Stimulated activated CD4-positive, alpha-beta T cell treated with anti-CD3 and anti-CD28 coated beads, TNF-alpha, amount 100 ng/mL, for 24 hours (primary cell): ENCODE measurements at places on chromosomes 6 and 20.

- no peak for DNase-seq
Measured at GRCh38 chr20:12014736-12015135, 97.0 kb downstream of the BTBD3 start.

DNA sequence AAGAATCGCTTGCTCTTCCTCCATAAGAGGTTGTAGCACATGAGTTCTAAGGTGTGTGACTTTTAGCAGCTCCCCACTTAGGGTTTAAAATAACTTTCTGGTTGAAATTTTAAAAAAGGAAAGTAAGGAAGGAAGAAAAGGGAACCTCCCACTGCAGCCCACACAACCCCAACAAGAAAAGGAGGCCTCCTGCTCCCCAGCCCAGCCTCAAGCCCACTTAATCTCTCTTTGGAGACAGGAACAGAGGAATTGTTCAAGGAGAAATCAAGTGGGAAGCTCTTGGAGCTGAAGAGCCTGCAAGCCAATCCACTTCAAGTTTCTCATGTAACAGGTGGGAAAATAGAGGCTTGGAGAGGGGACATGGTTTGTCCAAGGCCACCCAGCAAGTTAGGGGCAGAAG, 39.1 kb upstream of the PREX1 start:
- no peak for DNase-seq

GRCh38 chr6:12504325-12504966, 212.1 kb upstream of the PHACTR1 start:
- DNase-seq, result no peak

GRCh38 chr6:113481458-113481857, 375.7 kb upstream of the MARCKS start:
- DNase-seq, result no peak

GRCh38 chr6:16747232-16748024, 13.8 kb downstream of the ATXN1 start:
- no peak for DNase-seq

DNA sequence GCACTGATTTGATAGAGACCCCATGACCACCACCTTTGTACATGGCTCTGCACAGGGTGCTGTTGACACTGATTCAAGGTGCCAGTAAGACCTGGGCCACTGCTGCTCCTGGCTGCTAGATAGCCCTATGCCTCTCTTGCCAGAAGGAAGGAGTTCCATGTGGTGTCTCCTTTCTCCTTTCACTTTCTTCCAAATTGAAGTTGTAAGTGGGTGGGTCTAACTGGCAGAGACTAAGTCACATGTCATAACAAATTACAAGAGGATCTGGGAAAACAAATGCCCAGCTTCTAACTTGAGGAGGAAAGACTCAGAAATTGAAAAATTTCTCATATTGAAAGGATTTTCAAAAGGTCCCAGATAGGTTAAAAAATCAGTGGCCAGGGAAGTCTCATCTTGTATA, 116.8 kb downstream of the TFAP2B start:
- no peak for DNase-seq

DNA sequence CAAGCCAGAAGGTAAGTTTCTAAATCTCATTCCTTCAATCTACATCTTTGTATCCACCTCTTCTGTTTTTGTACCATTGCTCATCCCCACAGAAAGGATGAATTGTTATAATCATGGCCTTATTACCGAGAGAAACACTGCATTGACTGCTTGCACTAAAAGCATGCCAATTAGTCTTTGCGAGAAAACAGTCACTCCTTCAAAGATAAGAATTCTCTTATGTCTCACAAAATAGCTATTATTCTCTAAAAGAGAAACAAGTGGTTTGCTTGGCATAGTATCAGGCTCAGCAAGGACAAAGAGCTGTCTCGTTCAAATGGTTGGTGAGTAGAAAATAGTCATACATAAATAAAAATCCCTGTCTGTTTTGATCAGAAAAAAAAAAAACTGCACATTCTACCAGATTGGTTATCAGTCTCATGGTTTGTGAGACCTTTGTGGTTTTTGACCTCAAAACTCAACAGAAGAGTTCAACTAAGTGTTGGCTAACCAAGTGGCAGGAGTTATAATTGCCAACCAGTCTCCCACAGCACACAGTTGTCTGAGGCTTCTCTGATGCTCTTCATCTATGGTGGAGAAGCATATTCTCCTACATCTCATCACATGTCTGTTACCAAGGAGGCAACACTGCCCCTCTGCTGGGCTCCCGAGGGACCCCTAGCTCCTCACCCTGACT, 35.1 kb upstream of the ARMH2 start:
- no peak for DNase-seq

DNA sequence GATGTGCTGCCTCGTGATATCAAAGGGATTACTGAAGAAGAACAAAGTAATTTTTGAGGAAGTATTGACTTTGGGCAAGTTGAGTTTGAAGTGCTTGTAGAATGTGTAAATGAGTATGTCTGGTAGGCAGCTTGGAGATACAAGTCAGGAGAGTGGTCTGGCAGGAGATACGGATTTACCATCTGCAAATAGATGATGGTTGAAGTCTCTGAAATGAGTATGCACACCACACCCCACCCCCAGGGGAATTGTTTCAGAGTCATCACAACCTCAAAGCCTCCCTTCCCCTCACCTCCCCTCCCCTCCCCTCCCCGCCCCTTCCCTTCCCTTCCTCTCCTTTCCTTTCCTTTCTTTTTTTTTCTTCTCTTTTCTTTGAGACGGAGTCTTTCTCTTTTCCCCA, 16.4 kb upstream of the MCUR1 start:
- no peak for DNase-seq

- DNase-seq, result no peak
Measured at GRCh38 chr20:52978851-52979250, 6.7 kb downstream of the TSHZ2 start.

GRCh38 chr6:41157323-41157722, 3.2 kb upstream of the TREML1 start:
- no peak for DNase-seq

- no peak for DNase-seq
Measured at GRCh38 chr6:2990248-2990931, 9.3 kb upstream of the NQO2 start.
